H1 (cell line): ENCODE measurements at places on chromosomes 2 and 18.

DNA sequence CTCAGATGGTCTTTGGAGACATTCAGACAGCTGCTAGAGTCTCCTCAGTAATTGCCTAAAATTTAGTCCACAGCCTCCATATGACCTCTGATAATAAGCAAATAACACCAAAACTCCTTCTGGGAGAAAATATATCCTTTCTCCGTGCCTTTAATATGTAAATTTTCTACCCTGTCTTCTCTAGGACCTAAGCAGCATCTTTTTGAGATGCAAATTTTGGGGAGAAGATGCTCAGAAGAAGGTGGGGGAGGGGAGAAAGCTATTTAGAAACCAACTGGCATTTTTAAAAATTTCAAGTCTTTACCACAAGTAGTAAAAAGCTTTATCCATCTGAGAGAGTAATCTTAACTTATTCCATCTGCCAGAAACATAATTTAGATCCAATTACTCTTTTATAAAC is 120.4 kb upstream of the MSH6 start:
- H3K4me3 ChIP-seq = no peak overlapping the region
- DNase-seq = no peak
- H3K27ac ChIP-seq = no peak overlapping the region
- H3K36me3 ChIP-seq = no peaks in the 10 kb centered on the region

GRCh38 chr2:85734942-85735608 is 18.7 kb upstream of the ATOH8 start:
- H3K4me3 ChIP-seq = no peak overlapping the region
- no peaks in the 10 kb centered on the region for H3K4me1 ChIP-seq
- H3K27ac ChIP-seq = no peak overlapping the region

GRCh38 chr18:73340135-73340977 is 472.6 kb upstream of the NETO1 start:
- H3K36me3 ChIP-seq = no peaks in the 10 kb centered on the region
- H3K4me3 ChIP-seq = no peak overlapping the region
- H3K27me3 ChIP-seq = no peaks in the 10 kb centered on the region
- no peak overlapping the region for H3K27ac ChIP-seq

DNA sequence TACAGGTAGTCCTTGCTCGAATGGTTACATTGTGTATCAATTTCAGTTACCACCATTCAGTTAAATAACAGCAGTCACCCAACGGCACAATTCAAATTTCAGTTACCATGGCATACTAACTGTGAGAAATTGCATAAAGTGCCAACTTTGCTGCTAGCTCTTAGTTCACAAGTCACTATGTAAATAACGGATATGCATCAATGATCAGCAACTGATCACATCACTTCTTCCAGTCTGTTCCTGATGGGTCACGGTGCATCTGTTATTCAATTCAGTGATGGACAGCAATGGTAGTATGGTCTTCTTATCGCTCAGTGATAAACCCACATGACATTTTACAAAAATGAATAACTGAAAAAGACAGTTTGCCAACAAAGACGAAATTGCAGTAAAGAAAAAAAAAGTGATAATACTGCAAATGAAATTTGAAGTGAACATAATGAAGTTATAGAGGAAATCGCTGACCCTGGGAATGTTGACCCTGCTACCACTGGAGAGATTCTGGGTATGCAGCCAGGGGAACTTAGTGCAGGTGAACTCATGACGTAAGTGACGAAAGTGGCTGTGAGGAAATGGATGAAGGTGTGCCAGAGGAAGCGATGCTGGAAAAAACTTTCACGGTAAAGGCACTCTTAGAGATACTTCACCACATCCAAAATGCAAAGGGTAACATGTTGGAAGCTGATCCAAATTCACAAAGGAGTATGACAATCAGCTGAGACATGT is 25.9 kb upstream of the RAPGEF4 start:
- no peaks in the 10 kb centered on the region for H3K4me1 ChIP-seq
- no peak for DNase-seq
- no peak overlapping the region for H3K27ac ChIP-seq
- H3K36me3 ChIP-seq = no peaks in the 10 kb centered on the region

- no peak overlapping the region for H3K27ac ChIP-seq
- no peaks in the 10 kb centered on the region for H3K27me3 ChIP-seq
- DNase-seq = no peak
- no peaks in the 10 kb centered on the region for H3K4me1 ChIP-seq
Measured at GRCh38 chr2:111035830-111036441, 84.8 kb upstream of the BCL2L11 start.

DNA sequence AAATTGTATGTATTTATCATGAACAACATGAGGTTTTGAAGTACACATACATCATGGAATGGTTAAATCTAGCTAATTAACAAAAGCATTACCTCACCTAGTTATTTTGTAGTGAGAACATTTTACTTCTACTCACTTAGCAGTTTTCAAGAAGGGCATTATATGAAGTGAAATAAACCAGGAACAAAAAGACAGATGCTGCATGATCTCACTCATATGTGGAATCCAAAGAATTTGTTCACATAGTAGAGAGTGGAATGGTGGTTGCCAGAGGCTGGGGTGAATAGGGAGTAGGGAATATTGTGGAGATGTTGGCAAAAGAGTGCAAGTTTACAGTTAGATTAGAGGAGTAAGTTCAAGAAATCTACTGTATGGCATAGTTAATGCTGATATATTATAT is 292.0 kb downstream of the ASXL3 start:
- no peak overlapping the region for H3K27ac ChIP-seq
- H3K36me3 ChIP-seq = no peaks in the 10 kb centered on the region
- no peak for DNase-seq
- no peaks in the 10 kb centered on the region for H3K4me1 ChIP-seq

DNA sequence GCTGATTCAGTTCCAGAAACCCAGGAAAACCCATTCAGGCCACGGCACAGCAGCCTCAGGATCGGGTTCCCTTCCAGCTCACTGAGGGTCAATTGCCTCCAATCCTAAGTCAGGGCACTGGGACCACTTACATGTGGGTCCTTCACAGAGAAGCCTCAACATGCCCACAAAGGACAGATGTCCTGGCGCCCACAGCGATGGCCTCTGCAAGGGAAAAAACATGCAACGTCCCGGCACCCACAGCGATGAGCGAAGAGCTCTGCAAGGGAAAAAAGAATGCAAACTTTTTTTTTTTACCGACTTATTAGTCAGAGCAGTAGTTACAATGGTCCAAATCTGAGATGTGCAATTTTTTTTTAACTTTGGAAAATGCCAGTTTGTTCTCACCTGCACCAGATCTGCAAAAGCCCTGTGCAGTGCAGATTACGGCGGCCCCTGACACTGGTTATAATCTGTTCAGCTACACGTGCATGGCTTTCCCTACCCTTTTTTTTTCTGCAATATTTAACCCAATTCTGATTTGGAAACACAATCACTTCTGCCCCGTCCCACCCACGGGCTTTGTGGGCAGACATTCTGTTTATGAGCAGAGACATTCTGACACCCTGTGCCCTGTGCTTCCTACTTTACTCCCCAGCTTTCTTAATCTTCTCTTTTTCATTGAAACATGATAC is 159.3 kb upstream of the SALL3 start:
- no peaks in the 10 kb centered on the region for H3K27me3 ChIP-seq
- H3K27ac ChIP-seq = no peak overlapping the region
- no peak overlapping the region for H3K4me3 ChIP-seq
- H3K4me1 ChIP-seq = 0 out of 2 replicates have a peak, but pooled peaks cover 2% of the 10 kb centered on the region
- DNase-seq = no peak
- no peaks in the 10 kb centered on the region for H3K36me3 ChIP-seq

- no peak overlapping the region for H3K27ac ChIP-seq
- no peak for DNase-seq
- H3K36me3 ChIP-seq = no peaks in the 10 kb centered on the region
Measured at GRCh38 chr2:46025081-46025480, 272.1 kb upstream of the EPAS1 start.

DNA sequence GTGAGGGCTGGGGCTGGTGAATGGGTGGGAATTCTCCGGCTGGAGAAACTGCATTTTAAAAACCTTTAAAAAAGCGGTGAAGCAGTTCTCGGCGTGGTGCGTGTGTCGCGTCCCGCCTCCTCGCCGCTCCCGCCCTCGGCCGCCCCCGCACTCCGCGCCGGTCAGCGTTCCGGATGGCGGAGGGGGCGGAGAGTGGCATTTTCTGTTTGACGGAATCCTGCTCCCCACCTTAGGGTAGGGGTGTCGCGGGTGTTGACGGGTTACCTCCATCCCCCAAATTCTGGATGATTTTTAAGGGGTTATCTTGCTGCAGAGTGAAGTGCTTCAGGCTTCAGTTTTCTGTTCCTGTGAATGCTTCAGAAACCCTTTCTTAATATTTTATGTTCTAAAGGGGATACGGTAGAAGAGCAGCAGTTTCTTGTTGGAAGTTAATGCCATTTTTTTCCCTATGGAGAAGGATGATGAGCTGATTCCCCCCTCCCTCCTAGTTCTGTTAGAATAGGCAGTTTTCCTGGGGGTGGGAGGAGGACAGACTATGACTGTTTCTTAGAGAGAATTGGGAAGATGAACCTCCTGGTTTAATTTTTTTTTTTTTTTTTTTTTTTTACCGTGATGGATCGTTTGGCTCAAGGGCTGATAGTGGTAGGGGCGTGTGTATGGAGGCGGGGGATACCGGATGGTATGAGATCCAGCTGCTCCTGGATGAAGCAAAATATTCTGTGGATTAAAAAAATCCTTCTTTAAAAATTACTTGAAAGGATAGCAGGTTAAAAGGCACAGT is 756 bp downstream of the ABI2 start:
- peak overlapping the region; percentile 86 for H3K4me3 ChIP-seq
- no peaks in the 10 kb centered on the region for H3K27me3 ChIP-seq
- H3K36me3 ChIP-seq = no peaks in the 10 kb centered on the region

GRCh38 chr2:236717729-236718128 is 148.1 kb downstream of the ACKR3 start:
- H3K4me3 ChIP-seq = no peak overlapping the region
- DNase-seq = no peak
- no peaks in the 10 kb centered on the region for H3K36me3 ChIP-seq

DNA sequence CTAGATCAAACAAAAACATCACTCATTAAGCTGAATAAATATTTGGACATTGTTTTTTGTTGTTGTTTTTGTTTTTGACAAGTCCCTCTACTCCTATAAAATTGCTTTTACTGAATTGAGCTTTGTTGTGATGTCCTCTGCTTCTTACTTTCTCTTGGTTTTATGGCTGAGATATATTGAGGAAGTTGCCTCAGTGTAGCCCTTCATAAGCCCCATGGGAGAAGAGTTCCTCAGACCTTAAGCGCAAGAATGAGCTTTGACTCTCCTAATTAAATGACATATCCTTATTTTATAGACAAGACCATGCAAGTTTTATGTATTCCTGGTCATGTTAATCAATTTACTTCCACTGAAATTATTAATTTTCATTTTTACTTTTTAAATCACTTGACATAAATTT is 54.9 kb downstream of the CERKL start:
- no peak overlapping the region for H3K4me3 ChIP-seq
- no peaks in the 10 kb centered on the region for H3K4me1 ChIP-seq
- H3K27ac ChIP-seq = no peak overlapping the region
- H3K27me3 ChIP-seq = no peaks in the 10 kb centered on the region

- H3K27ac ChIP-seq = no peak overlapping the region
- H3K36me3 ChIP-seq = no peaks in the 10 kb centered on the region
- peaks cover 5% of the 10 kb centered on the region for H3K27me3 ChIP-seq
Measured at GRCh38 chr2:43104106-43104505, 122.3 kb downstream of the ZFP36L2 start.

DNA sequence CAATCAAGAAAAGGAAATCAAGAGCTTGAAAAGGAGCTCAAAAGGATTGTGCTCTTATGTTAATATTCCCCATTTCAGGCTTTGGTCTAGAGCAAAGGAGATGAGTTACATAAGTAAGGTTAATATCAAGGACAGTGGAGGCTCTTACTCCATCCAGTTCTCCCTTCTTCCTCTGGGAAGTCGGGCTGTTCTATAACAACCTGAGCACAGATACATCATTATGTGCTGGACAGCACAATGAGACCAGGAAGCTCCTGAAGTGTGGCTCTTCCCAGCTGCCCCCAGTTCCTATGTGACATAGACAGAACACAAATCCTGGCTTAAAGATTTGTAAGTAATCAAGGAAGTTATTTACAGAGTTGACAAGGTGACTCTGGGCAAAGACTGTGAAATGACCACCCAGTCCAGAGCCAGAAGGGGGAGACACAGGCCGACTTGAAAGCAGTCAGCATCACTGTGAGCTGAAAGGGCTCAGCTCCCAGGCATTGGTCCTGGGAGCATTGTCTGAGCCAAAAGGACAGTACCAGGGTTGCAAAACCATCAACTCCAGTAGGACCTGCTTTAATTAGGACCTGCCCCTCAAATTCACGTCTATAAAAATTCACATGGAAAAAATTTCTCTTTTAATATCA is 917.6 kb upstream of the ACVR2A start:
- no peaks in the 10 kb centered on the region for H3K36me3 ChIP-seq
- DNase-seq = peak; percentile 58
- no peaks in the 10 kb centered on the region for H3K4me1 ChIP-seq
- H3K27me3 ChIP-seq = no peaks in the 10 kb centered on the region
- no peak overlapping the region for H3K27ac ChIP-seq

DNA sequence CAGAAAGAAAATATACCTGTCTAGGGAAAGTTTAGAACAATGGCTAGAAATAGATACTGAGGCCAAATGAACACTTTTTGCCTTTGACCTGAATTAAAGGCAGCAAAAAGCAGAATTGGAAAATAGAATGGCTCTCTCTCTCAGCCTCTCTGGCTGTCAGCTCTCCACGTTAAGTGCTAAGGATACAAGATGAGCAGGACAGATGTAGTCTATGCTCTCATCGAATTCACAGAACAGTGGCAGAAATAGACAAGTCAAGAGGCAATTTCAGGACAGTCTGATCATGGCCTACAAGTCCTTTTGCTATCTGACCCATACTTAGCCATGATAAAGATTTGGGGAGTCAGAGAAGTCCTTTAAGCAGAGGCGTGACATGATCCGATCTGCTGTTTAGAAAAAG is 120.2 kb upstream of the CREB1 start:
- DNase-seq = no peak
- peaks cover 21% of the 10 kb centered on the region for H3K4me1 ChIP-seq
- no peak overlapping the region for H3K27ac ChIP-seq
